Mammary microvascular endothelial cell (primary cell): ENCODE measurements at places on chromosomes 11 and 22. TPM values are rescaled to one million over a fixed set of nuclear protein-coding genes. Genes with fewer than 3 reads are reported as not detected.

APOL1 gene
- total RNA-seq = 39.6 and 40.8 TPM in 2 replicates

CHEK1 gene
- total RNA-seq = 31.8 and 34.8 TPM in 2 replicates

CLTCL1 gene
- total RNA-seq = 2.4 and 3.5 TPM in 2 replicates

KCNJ5 gene
- total RNA-seq = not detected in 2 replicates

BATF2 gene
- total RNA-seq = 4.4 and 7.9 TPM in 2 replicates

MOGAT2 gene
- not detected in 2 replicates for total RNA-seq

ADORA2A gene
- total RNA-seq = 4.8 and 6.8 TPM in 2 replicates

NAALADL1 gene
- total RNA-seq = 6.2 and 18.9 TPM in 2 replicates

TRMT112 gene
- total RNA-seq = 410 and 421 TPM in 2 replicates

AGBL2 gene
- not detected in 2 replicates for total RNA-seq

TRIM22 gene
- 135 and 147 TPM in 2 replicates for total RNA-seq

TMEM191B gene
- total RNA-seq = 1.0 TPM in 1 of 2 replicates, not detected in the other

PGA5 gene
- not detected in 2 replicates for total RNA-seq

TAF10 gene
- total RNA-seq = 37.4 and 42.3 TPM in 2 replicates

ADAMTS8 gene
- total RNA-seq = not detected in 2 replicates

MUC6 gene
- total RNA-seq = not detected in 2 replicates

C11orf86 gene
- not detected in 2 replicates for total RNA-seq

DUSP8 gene
- 3.3 and 3.7 TPM in 2 replicates for total RNA-seq

IL18 gene
- total RNA-seq = 0.13 and 1.5 TPM in 2 replicates

APOA4 gene
- total RNA-seq = not detected in 2 replicates

VWCE gene
- 8.7 and 15.9 TPM in 2 replicates for total RNA-seq

SERGEF gene
- 10.3 and 11.6 TPM in 2 replicates for total RNA-seq

DEFB131B gene
- total RNA-seq = not detected in 2 replicates

MS4A13 gene
- total RNA-seq = not detected in 2 replicates

ACRV1 gene
- total RNA-seq = not detected in 2 replicates

TP53AIP1 gene
- not detected in 2 replicates for total RNA-seq

CPT1A gene
- 27.2 and 29.8 TPM in 2 replicates for total RNA-seq

KREMEN1 gene
- 0.44 and 0.67 TPM in 2 replicates for total RNA-seq

VSTM5 gene
- not detected in 2 replicates for total RNA-seq

SYCE3 gene
- not detected in 2 replicates for total RNA-seq

ZBTB16 gene
- total RNA-seq = 6.9 and 9.3 TPM in 2 replicates

DNAJB7 gene
- total RNA-seq = not detected in 2 replicates

CPT1B gene
- total RNA-seq = 0.60 and 1.5 TPM in 2 replicates

KCTD14 gene
- total RNA-seq = 1.4 and 1.6 TPM in 2 replicates

SEC14L2 gene
- 33.0 and 36.9 TPM in 2 replicates for total RNA-seq

GLYAT gene
- total RNA-seq = not detected in 2 replicates

PLAAT5 gene
- total RNA-seq = not detected in 2 replicates

CRY2 gene
- total RNA-seq = 5.1 and 6.7 TPM in 2 replicates

WT1 gene
- not detected in 2 replicates for total RNA-seq

APOBEC3A gene
- total RNA-seq = not detected in 2 replicates

CBX6 gene
- total RNA-seq = 39.9 and 41.7 TPM in 2 replicates

PARVG gene
- 0.13 and 0.44 TPM in 2 replicates for total RNA-seq

SMTNL1 gene
- total RNA-seq = not detected in 2 replicates

UPK2 gene
- total RNA-seq = not detected in 2 replicates

OR8D1 gene
- not detected in 2 replicates for total RNA-seq

MMP7 gene
- not detected in 2 replicates for total RNA-seq

CACNA1I gene
- not detected in 2 replicates for total RNA-seq

SLC2A11 gene
- total RNA-seq = 4.5 and 5.0 TPM in 2 replicates

PDXP gene
- 12.6 and 12.8 TPM in 2 replicates for total RNA-seq
